ENCODE measurements at places on chromosomes 3 and 15.

DNA sequence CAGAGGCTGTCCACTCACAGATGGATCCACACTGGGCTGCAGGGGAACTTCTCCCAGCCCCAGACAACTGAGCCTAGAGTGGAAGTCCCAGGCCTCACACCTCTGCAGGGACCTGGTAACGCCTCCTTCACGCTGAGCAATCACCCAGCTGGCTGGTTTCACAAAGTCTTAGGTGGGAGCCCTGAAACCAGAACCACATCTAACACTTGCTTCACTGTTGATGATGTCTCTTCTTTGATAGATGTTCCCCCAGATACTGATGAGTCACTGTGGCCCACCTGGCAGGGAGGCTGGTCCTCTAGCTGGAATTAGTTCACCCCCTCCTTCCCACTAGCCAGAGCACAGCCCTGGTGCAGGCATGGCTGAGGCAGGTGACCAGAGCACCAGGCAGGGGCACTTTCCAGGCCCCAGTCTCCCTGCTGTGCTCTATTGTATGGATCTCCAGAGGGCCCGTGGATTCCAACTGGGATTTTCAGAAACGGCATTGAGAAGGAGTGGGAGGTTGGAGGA, 33.5 kb downstream of the MYL3 start:
- no peak for DNase-seq

DNA sequence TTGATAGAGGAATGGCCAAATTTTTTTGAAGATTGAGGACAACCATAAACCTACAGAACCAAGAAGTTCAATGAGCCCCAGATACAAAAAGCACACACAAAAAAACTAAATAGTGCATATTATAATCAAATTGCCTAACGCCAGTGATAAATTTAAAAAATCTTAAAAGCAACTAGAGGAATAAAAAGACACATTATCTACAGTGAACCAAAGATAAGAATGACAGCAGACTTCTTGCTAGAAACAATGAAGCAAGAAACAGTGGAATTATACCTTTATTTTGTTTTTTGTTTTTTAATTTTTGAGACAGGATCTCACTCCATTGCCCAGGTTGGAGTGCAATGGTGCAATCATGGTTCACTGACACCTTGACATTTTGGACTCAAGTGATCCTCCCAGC, 9.9 kb upstream of the SAMD7 start:
- DNase-seq = no peak

DNA sequence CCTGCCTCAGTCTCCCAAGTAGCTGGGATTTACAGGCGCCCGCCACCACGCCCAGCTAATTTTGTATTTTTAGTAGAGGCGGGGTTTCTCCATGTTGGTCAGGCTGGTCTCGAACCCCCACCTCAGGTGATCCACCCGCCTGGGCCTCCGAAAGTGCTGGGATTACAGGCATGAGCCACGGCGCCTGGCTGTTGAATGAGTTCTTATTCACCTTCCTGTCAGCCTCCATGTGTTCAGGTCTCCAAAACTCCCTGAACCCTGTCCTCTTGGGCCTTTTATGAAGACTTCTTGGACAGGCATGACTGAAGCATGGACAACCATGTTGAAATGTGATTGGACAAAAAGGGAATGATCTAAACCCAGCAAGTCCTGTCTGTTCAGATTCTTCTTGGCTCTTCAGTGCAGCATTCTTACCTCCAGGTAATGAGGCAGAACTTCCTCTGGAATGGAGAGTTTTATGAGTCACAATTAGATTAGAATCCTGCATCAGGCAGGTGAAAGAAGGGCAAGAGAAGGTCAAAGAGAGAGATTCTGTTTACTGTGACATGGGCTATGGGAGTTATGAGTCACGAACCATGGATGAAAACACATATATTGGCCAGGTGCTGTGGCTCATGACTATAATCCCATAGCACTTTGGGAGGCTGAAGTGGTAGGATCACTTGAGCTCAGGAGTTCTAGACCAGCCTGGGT, 23.1 kb upstream of the EIF4A2 start:
- no peak for DNase-seq

DNA sequence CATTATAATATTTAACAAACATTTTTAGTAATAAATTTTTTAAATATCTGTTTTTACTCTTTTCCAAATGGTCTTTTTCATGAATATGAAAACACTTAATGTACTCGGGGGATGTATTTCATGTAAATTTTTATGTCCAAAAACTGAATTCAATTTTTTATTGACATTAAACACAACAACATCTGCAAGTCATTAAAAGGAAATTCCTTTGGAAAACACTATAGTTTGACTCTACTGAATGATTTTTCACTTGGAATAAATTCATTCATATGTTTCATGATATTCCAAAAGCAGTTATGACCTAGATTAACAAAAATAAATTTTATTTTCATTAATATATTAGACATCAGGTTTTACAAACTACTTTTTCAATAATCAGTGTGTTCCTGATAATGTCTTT, 239.8 kb upstream of the AGTR1 start:
- DNase-seq = no peak
